ENCODE measurements at places on chromosomes 1 and 21.

- DNase-seq, result no peak
Observed at GRCh38 chr1:109615879-109616278, 3.5 kb downstream of the GNAT2 start.

- no peak for DNase-seq
Observed at GRCh38 chr1:209307846-209308245, 275.7 kb upstream of the CAMK1G start.

GRCh38 chr1:160260406-160261382 is 1.7 kb downstream of the DCAF8 start:
- DNase-seq, result no peak

- DNase-seq, result peak; percentile 24
Observed at GRCh38 chr1:223712850-223713474, 623 bp downstream of the CAPN2 start.

DNA sequence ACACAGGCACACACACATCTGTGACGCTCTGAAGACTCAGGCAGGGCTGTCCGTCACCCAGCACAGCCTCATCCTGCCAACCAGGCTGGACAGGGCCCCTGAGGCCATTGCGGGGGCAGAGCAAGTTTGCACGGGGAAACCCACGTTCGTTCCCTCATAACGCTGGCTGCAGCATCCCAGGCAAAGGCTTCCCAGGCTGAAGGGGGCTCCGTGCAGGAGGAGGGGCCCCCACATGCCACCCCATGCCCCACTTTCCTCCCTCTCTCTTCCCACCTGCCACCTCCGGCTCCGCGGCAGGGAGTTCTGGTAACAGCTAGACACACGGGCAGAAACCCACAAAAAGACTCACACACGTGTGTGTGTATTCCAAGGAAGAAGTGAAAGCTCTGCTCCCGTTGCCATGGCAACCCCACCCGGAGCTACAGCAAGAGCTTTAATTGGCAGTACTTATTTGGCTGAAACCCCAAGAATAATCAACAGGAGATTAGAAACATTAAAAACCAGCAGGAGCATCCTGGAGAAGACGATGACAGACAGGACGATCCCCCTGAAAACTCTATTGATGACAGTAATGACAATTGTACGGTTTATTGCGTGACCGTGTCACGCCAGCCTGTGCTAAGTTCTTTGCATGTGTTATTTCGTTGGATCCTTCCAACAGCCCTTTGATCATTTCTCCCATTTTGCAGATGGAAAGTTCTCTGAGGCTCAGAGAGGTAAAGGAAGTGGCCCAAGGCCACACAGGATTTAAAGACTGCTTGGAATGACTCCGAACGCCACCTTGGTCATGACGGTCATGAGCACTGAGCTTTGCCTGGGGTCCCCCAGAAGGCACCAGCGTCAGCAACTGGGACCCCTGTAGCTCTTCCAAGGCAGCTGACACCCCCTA is 247.1 kb downstream of the NPHP4 start:
- DNase-seq, result no peak

GRCh38 chr1:207946756-207947155 is 35.8 kb upstream of the CD34 start:
- no peak for DNase-seq

All from endothelial cell (in vitro differentiated cells).